NCI-H460 (cell line): ENCODE measurements at places on chromosomes 1 and 21. TPM values are rescaled to one million over a fixed set of nuclear protein-coding genes. Genes with fewer than 3 reads are reported as not detected.

GRCh38 chr1:53771648-53772047, 32.7 kb upstream of the GLIS1 start:
- no peak for DNase-seq

- DNase-seq, result no peak
Measured at GRCh38 chr1:10456661-10457060, 6.8 kb downstream of the CORT start.

DNA sequence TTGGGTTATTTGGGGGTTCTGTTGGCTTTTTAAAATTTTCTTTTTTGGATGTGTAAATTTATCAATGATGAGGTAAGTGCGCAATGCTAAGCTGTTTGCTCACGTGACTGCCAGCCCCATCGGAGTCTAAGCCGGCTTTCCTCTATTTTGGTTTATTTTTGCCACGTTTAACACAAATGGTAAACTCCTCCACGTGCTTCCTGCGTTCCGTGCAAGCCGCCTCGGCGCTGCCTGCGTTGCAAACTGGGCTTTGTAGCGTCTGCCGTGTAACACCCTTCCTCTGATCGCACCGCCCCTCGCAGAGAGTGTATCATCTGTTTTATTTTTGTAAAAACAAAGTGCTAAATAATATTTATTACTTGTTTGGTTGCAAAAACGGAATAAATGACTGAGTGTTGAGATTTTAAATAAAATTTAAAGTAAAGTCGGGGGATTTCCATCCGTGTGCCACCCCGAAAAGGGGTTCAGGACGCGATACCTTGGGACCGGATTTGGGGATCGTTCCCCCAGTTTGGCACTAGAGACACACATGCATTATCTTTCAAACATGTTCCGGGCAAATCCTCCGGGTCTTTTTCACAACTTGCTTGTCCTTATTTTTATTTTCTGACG, 3.1 kb downstream of the OLIG2 start:
- no peak for DNase-seq

GRCh38 chr1:2190491-2190976, 4.0 kb downstream of the FAAP20 start:
- DNase-seq, result no peak

GRCh38 chr1:245220381-245220985, 65.7 kb downstream of the KIF26B start:
- no peak for DNase-seq

DNA sequence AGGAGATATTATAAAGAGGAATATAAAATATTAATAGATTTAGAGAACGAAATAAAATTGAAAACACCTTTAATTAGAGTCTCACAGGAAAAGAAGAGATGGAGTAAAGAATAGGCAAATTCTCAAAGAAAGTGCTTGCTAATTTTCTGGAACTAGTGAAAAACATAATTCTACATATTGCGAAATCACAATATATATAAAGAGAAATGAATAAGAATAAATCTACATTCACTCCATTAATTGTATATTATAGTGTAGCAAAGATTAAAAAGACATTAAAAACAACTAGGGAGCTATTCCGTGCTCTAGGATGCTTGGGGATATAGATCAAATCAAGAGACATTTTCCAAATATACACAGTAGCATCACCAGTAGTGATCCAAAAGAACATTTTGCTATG, 685.2 kb upstream of the NCAM2 start:
- no peak for DNase-seq

GRCh38 chr1:226681652-226682493, 57.2 kb downstream of the ITPKB start:
- DNase-seq, result no peak

GRCh38 chr1:211518330-211519289, 26.6 kb upstream of the RD3 start:
- no peak for DNase-seq

The FCGR3B gene
- not detected in 2 replicates for total RNA-seq
